ENCODE measurements at places on chromosomes 4 and X.

DNA sequence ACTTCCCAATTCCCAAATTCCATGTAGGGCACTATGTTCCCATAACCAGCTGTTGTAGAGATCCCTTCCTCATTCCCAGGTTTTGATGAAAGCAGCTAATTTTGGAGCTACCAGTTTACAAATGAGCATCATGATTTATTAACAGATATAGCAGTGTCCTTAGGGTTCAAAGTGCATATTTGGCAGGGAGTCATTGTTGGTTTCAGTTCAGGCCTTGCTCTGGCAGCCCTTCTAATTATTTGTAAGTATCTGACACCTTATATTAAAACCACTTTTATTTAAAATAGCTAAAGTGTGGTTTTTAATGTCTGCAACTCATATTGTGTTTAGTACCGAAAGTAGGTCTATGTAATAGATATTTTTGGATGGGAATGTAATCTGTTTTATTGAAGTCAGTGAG is 518.5 kb downstream of the TLL1 start:
- DNase-seq = no peak

DNA sequence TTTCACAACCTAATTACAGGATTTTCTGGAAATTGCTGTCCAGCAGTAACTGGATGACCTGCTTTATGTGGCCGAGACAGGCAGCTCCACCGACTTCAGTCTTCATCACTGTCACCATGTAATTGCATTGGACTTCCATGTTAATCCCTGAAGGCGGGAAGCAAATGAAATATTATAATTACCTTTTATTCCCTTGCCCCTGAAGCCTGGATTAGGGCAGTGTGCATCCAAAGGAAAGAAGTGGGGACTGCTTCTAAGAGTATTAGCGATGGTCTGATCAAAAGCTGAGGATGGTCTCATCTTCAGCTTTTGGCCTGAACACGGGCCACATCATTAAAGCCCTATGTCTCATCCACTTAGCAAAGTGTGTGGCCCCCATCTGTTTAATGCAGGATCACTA is 311.6 kb upstream of the GALNT7 start:
- no peak for DNase-seq

- no peak for DNase-seq
These were observed 690.2 kb downstream of the FAT4 start for GRCh38 chr4:126004941-126005340.

- DNase-seq = no peak
These were observed 22.2 kb downstream of the SMPX start for GRCh38 chrX:21735768-21736127.

GRCh38 chr4:8331575-8331955 is 62.0 kb downstream of the HTRA3 start:
- no peak for DNase-seq

- DNase-seq = no peak
These were observed 30.3 kb upstream of the IL13RA2 start for GRCh38 chrX:115047715-115048114.

- no peak for DNase-seq
These were observed 965.9 kb downstream of the FSTL5 start for GRCh38 chr4:161197912-161198311.

DNA sequence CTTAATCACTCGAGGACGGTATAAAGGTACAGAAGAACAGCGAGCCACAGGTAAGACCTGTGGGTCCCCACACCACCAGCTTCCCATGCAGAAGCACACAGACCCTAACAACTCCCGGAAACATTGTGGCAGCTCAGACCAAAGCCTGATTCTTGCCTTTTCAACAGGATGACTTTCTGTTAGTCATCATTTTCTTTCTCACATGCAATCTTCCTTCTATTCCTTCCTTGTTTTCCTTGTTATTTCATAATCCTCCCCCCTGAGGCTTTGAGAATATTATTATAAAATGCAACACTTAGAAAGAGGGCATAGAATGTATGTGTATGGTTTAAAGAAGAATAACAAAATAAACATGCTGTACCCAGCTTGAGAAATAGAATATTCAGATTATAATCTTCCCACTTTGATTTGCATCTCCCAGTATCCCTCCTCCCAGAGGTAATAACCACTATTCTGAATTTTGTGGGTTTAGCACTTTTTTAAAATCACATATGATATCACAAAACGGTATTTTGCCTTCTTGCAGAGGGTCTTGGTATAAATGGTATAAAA is 100.9 kb downstream of the FHDC1 start:
- no peak for DNase-seq

DNA sequence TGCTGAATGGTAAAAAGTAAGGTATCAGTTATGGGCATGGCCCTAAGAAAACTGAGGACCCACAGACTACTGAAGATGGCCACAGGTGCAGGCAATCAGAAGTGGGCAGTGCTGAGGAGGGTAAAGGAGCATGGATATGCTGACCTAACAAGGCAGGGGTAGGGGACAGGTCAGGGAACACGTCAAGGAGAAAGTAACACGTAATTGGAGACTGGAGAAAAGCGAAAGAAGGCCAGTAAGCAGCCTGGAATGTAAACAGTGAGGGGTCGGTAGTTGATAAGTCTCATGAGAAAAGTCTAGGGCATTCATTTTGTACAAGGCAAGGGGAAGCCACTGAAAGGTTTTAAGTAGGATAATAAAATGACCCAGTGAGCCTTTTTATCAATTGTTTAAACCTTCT is 153.3 kb downstream of the PRDM5 start:
- DNase-seq = no peak

DNA sequence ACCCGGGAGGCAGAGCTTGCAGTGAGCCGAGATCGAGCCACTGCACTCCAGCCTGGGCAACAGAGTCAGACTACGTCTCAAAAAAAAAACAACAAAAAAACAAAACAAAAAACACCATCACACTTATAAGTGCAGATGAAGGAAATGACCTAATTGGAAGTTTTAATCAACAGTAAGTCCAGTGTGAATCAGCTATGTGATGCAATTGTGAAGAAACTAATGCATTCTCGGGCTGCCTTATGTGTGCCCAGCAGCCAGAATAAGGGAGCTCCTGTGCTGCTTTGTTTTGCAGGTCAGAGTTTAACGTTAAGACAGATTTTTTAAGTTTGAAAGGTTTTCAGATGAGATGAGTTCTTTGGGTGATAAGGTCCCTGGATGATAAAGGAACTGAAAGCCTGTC is 10.8 kb downstream of the DAPP1 start:
- no peak for DNase-seq

GRCh38 chr4:18917689-18918088 is 896.1 kb upstream of the LCORL start:
- no peak for DNase-seq

GRCh38 chr4:181046809-181047208 is 1196.4 kb upstream of the TENM3 start:
- no peak for DNase-seq

- no peak for DNase-seq
These were observed 3.0 kb downstream of the STOX2 start for GRCh38 chr4:183907871-183908683.

DNA sequence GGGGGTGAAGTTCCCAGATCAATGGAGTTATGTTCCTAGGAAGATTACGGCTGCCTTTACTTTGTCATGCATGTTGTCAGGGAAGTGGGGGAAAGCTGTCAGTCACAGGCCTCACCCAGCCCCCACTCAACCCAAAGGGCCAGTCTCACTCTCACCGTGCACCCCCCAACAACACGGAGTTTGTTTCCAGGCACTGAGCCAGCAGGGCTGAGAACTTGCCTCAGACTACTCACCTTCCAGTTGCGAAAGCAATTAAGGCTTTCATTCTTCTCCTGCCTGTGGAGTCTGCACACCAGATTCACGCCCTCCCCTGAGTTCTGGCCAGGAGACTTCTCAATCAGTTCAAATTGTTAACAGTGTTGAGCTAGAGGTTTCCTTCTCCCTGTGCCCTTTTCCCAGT is 114.3 kb downstream of the SH3BGRL start:
- DNase-seq = no peak

- no peak for DNase-seq
These were observed 171.7 kb upstream of the HCCS start for GRCh38 chrX:10939424-10939823.

- no peak for DNase-seq
These were observed 162.3 kb upstream of the MAMLD1 start for GRCh38 chrX:150200820-150201287.

- no peak for DNase-seq
These were observed 49.3 kb upstream of the SLC7A11 start for GRCh38 chr4:138291431-138291830.

- no peak for DNase-seq
These were observed 280.0 kb upstream of the EMCN start for GRCh38 chr4:100797791-100798190.

DNA sequence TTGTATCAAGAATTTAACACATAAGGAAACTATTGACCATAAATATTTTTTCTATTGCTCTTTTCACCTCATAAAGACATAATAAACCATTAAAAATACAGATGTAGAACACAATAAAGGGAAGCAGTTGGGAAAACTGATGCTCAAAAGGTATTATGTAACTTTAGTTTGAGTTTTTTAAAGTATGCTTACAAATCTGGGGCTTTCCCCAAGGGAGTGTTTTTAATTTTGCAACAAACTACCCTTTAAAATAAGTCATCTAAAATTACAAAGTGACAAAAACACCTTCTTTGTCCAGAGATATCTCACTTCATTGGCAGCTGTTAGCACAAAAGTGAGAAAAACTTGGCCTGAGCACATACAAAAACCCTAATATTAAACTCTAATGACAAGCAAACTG is 55.0 kb downstream of the PRDM5 start:
- DNase-seq = no peak

GRCh38 chrX:46754586-46755061 is 4.3 kb downstream of the SLC9A7 start:
- no peak for DNase-seq

DNA sequence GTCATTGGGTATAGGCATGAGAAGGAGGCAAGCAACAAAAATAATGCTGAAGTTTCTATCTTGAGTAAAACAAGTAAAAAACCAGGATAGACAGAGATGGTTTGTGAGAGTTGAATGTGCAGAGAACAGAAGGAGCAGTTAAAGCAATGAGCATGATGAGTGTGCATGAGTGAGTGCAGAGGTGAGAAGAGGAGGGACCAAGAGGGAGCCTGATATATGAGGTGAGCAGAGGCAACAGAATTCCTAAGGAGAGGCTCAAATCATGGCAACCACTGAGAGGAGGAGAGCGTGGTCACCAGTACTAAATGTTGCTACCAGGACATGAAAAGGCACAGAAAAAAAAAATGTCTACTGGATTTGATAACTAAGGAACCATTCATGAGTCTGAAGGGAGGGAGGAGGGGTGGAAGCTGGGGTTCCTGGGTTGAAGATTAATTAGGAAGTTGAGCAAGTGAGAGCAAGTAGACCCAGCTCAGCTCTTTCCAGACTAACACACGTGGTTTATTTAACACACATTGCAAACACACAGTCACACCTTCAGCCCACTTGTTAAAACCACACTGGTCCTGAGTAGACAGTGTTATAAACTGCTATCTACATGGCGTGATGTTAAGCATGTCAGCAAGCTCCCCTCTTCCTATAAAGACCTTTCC is 69.0 kb upstream of the IQCM start:
- no peak for DNase-seq

- no peak for DNase-seq
These were observed 78.1 kb downstream of the ARSF start for GRCh38 chrX:3119376-3119775.

DNA sequence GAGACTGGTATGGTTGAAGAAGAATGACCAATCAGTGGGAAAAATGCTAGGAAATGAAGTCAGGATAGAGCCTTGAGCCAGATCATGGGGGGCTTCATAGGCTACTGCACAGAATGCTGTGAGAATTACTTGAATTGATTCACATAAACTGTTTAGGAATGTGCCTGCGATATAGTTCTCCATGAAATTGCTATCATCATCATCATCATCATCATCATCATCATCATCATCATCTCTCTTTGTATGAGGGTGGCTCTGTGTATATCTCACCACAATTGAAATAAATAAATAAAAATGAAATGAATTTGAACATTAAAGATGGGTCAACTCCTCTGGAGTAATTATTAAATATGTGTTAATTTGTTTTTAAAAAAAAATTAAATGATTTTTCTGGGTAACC is 148.6 kb upstream of the LEF1 start:
- no peak for DNase-seq

Data from H7 (cell line).